Activated CD4-positive, alpha-beta T cell treated with anti-CD3 and anti-CD28 coated beads, Interleukin-10, Interleukin-2, amounts not matched to agents 100 ng/mL and 50 ng/mL, durations not matched to agents 16 hours and 8 hours (primary cell): ENCODE measurements at places on chromosomes 13 and 19.

- no peak for DNase-seq
Measured at GRCh38 chr13:31910633-31911032, 120.9 kb upstream of the FRY start.

DNA sequence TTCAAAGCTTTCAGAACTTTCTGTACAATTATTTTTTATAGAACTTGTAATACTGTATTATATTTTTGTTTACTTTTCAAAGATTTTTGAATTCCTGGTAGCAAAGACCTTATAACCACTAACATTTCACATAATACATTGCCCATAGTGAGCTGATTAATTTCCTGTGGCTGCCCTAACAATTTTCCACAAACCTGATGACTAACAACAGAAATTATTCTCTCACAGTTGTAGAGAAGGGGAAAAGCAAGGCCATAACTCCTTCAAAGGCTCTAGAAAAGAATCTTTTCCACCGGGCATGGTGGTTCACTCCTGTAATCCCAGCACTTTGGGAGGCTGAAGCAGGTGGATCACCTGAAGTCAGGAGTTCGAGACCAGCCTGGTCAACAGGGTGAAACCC, 19.1 kb downstream of the KLF12 start:
- DNase-seq, result no peak

DNA sequence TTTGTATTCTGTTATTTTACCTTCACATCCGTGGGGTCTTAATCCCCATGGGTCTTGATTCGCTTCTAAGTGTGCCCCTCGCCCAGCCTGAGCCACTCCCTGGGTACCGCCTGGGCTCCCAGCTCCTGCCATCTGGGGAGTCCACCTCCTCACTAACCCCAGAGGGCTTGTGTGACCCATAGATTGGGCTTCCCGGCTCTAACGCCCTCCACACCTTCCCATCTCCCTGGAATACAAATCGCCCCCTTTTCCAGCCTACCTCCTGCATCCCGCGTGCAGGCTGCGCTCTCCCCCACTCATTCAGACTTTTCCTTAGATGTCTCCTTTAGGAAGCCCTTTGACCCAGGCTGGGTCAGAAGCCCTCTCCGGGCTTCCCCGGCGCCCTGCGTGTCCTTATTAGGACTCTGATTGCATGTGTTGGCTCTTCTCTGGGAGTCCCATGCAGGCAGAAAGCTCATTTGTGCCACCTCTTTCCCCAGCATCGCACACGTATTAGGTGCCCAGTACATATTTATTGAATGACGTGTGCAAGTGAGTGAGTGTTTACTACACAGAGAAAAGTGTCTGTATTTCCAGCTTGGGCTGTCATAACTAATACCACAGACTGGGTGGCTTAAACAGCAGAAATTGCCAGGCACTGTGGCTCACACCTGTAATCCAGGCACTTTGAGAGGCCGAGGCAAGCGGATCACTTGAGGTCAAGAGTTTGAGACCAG, 757 bp downstream of the CCDC124 start:
- DNase-seq, result no peak

GRCh38 chr13:96816874-96817273, 177.4 kb downstream of the OXGR1 start:
- DNase-seq, result no peak

- DNase-seq, result no peak
Measured at GRCh38 chr13:20288561-20288960, 56.4 kb upstream of the GJB6 start.

DNA sequence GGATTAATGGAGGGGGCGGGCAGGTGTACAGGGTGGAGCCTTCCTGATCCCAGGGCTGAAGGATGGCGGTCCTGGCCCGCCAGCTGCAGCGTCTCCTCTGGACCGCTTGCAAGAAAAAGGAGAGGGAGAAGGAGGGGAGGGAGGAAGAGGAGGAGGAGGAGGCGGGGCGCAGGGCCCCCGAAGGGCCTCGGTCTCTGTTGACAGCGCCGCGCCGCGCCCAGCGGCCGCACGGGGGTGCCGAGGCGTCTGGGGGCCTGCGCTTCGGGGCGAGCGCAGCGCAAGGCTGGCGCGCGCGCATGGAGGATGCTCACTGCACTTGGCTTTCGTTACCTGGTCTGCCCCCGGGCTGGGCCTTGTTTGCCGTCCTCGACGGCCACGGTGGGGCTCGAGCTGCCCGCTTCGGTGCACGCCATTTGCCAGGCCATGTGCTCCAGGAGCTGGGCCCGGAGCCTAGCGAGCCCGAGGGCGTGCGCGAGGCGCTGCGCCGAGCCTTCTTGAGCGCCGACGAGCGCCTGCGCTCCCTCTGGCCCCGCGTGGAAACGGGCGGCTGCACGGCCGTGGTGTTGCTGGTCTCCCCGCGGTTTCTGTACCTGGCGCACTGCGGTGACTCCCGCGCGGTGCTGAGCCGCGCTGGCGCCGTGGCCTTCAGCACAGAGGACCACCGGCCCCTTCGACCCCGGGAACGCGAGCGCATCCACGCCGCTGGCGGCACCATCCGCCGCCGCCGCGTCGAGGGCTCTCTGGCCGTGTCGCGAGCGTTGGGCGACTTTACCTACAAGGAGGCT, at the start of gene PPM1N:
Gene PPM1N (plus strand): TSS at position 33 of the 785 bp plus-strand sequence. CDS start 30 bp downstream, at position 63.
- DNase-seq, result peak; percentile 77

- DNase-seq, result no peak
Measured at GRCh38 chr19:9474975-9475374, 23.4 kb downstream of the ZNF560 start.

GRCh38 chr13:40187324-40187795, 479.1 kb downstream of the FOXO1 start:
- peak; percentile 50 for DNase-seq

DNA sequence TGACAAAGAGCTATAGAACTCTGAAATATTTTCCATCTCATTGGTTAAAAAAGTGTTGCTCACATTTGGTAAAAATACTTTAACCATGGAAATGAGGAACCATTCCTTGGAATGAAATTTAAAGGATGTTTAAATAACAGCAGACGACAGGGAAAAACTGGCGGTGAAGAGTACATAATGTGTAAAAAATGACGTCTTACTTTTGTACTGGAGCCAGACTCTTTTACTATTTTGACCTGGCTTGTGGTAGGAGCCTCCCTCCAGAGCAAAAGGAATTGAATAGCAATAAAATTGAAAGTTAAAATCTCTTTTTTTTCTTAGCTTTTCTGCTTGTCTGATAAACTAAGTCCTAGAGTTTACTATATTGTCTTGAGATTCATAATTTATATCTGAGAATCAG, 426.2 kb upstream of the KLHL1 start:
- DNase-seq, result no peak

GRCh38 chr13:59891053-59891452, 272.7 kb downstream of the DIAPH3 start:
- DNase-seq, result no peak

- no peak for DNase-seq
Measured at GRCh38 chr13:47680748-47681147, 320.3 kb downstream of the SUCLA2 start.

DNA sequence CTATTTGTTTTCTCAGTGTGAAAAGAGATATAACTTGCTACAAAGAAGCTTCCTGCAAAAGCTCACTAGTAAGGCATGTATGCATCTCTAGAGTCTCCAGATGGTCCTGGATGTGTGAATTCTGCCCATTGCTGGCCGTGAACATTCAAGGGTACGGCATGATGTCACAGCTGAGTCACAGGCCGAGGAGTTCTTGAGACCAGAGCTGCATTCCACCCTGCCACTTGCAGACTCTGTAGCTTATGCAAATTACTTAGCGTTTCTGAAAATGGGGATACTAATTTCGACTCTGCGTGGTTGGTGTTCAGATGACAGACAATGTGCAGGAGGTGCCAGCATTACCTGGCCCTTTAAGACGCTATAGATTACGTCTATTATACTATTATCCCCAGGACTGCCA, 470.7 kb downstream of the ZNF536 start:
- DNase-seq, result no peak

- no peak for DNase-seq
Measured at GRCh38 chr13:98222081-98222554, 45.0 kb upstream of the RNF113B start.

DNA sequence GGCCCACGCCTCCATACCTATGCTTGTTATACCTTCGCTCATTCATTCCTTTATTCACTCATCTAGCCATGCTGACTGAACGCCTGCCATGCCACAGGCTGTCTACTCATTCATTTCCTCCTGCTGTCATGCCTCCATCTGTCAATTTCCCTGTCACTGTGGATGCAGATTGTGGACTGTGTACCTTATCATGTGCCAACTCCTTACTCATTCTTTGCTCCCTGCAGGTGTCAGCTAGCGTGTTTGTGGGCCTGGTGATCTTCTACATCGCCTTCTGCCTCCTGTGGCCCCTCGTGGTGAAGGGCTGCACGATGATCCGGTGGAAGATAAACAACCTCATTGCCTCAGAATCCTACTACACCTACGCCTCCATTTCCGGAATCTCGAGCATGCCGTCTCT, 4.1 kb upstream of the PSMD8 start:
- no peak for DNase-seq
